ENCODE measurements at places on chromosomes 7 and 10.

- DNase-seq, result no peak
Observed at GRCh38 chr7:140197218-140197890, 20.6 kb upstream of the KDM7A start.

- DNase-seq, result no peak
Observed at GRCh38 chr7:84230491-84230890, 35.9 kb upstream of the SEMA3A start.

GRCh38 chr10:104067525-104067924 is 18.2 kb downstream of the COL17A1 start:
- no peak for DNase-seq

GRCh38 chr7:6655636-6656385 is 18.7 kb downstream of the ZNF316 start:
- DNase-seq, result no peak

DNA sequence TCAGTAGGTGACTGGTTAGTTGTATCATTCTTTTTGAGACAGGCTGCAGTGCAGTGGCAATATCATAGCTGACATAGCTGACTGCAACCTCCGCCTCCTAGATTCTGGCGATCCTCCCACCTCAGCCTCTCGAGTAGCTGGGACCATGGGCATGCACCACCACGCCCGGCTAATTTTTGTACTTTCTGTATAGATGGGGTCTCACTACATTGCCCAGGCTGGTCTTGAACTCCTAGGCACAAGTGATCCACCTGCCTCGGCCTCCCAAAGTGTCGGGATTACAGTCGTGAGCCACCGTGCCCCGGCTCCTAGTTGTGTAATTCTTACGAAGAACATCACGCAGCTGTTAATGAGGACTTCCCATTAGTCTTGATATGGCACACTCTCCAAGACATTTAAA is 123.4 kb upstream of the VKORC1L1 start:
- no peak for DNase-seq

DNA sequence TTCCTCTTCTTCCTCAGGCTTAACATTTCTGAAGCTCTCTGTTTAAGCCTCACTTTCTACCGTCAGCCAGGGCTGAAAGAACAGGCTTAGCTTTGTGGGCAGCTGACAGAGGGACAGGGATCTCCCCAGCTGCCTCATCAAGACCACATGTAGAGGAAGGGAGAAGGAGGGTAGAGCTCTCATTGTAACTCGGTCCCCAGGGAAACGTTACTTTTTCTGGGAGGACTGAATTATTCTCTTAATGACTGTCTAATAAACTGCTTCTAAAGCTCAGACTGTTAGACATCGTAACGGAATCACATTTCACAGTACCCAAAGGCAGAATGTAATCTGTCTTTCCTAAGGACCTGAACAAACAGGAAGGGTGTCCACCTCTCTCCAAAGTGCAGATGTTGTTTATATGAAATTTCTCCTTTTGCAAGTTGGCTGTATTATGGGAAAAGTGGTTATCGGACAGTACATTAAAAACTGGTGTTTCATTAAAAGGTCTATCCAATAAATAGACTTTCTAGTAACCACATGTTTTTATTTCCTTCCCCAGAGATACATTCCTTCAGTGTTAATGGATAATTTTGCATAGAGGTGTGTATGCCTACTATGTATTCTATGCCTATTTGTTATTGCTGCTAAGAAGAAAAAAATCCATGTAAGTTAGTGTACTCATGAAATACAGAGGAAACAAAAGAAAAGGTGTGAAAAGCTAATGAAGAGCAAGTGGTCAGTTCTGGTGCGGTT is 144.2 kb downstream of the CTTNBP2 start:
- DNase-seq, result no peak

DNA sequence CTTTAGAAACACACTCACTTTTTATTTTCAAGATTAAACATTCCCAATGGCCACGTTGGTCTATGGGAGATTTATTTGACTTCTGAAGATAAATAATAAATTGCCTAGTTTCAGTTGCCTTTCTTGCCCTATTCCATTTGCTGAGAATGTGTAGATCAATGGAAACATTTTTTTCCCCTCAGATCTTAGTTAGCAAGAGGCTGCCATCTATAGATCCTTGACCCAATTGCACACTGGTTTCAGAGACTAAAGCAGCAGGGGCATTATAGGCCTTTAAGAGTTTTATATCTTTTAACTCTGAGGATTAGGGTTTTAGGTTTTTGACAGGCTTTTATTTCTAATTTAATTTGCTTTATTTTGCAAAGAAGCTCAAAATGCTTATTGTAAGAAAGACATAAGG is 163.2 kb upstream of the GPR26 start:
- DNase-seq, result no peak

DNA sequence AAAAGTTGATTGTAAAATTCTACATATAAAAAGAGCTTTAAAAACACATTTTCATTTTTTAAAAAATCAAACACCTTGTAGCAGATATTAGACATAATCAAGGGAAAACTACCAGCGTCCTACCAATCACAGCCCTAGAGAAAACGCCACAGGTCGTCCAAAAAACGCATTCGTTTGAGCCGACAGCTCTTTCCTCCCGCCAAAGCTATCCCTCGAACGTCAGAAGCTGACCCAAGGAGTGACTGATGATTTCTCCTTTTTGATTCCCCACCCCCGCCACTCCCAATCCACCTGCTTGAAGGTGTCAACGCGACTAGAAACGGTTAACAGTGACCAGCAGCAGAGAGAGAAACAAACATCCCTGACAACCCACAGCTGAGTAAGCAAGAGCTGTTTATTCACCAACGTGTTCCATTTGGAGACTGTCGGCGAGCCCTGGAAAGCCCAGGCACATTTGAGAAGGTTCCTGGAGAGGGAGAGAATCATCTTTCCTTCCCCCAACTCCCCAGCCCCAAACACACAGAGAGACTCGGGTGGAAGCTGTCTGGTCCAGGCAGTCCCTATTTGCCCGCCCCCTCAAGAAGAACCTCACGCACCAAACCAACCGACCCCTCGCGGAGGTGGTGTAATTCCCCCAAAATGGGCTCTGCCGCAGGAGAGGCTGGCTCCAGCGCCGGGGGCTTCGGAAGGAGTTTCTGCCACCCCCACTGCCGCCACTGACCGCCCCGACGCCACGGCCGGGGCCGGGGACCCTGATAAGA is 622 bp downstream of the CPEB3 start:
- peak; percentile 25 for DNase-seq

DNA sequence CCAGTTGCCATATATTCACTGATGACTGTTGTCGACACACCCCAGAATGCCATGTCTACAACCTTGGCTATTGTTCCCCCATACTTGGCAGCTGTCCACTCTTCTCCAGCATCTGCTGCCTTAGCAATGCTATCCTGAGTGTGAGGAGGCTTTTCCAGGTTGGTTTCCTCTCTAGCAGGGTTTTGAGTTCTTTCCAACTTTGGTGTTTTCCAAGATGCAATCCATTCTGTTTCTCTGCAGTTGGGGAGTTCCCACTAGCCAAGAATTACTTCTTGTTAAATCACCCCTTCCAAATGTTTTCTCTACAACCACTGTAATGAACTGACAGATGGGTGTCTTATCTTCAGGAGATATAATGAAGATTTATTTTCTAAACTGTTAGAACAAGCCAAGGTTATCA is 617.4 kb downstream of the CCSER2 start:
- no peak for DNase-seq

- no peak for DNase-seq
Observed at GRCh38 chr10:17802976-17803375, 6.2 kb upstream of the MRC1 start.

- DNase-seq, result no peak
Observed at GRCh38 chr7:99290980-99291607, 18.5 kb downstream of the MYH16 start.

- DNase-seq, result no peak
Observed at GRCh38 chr7:98213296-98213887, 2.2 kb downstream of the BHLHA15 start.

- DNase-seq, result no peak
Observed at GRCh38 chr7:151405056-151405455, 4.8 kb downstream of the WDR86 start.

GRCh38 chr7:66583490-66584110 is 45.1 kb upstream of the KCTD7 start:
- DNase-seq, result no peak

DNA sequence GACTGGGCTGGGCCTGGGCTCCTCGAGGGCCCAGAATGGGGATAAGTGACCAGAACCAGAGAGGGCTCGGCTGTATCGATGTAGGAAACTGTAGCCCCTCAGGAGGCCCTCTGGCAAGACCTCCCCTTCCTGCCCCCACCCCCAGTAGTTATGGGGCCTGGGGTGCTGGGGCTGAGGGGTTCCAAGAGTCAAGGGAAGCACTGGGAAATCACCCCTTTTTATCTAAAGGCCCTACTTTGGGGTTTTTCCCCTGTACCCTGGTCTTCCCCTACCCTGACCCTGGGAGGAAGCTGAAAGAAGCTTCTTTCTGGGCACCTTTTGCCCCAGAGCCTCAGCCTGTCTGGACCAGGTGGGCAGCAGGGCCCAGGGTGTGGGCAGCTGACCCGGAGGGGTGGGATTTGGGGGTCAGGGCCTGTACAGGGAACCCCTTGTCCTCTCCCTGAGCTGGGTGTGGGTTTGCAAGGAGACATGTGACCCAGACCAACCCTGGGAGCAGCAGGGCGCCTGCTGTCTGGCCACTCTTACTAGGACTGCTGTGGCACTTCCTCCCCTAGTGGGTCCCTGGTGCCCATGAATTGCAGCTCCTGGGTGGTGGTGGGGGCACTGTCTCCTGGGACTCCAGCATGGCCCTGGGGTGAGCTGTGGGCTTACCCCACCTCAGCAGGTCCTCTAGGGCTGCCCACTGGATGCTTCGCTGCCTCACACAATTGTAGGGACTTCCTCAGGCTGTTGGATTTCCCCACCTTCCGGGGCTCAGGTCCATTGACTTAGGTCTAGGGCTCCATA is 1.5 kb downstream of the IRF5 start:
- no peak for DNase-seq

DNA sequence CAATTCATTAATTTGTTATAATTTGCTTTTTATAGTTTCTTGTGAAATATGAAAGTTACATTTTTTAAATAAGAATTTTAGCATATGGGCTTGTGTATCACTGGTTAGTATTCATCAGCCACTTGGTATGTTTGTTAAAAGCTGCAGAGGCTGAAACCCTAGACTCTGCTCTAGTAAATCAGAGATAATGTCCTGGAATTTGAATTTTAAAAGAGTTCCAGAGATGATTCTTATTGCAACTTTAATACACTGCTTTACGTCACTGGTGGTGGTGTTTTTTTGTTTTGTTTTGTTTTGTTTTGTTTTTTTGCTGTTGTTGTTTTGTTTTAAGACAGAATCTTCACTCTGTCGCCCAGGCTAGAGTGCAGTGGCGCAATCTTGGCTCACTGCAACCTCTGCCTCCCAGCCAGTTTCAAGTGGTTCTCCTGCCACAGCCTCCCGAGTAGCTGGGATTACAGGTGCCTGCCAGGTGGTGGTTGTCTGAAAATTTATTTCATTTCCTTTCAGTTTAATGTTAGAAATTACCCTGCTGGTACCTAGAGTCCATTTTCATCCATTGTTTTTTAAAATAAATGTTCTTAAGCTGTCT is 43.8 kb downstream of the PTPN12 start:
- no peak for DNase-seq

DNA sequence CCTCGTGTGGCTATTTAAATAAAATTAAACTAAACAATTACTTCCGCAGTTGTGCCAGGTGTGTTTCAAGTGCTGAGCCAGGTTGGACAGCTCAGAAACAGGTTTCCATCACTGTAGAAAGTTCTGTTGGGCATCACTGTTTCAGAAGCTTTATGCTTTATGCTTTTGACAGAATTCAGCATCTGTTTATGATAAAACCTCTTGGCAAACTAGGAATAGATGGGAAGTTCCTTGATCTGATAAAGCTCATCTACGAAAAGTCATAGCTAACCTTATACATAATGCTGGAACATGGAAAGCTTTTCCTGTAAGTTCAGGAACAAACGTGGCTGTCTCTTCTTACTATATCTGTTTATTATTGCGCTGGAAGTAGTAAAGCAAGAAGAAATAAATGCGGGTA is 143.4 kb downstream of the DOCK1 start:
- DNase-seq, result no peak

- DNase-seq, result no peak
Observed at GRCh38 chr10:118790058-118790457, 35.3 kb upstream of the CACUL1 start.

DNA sequence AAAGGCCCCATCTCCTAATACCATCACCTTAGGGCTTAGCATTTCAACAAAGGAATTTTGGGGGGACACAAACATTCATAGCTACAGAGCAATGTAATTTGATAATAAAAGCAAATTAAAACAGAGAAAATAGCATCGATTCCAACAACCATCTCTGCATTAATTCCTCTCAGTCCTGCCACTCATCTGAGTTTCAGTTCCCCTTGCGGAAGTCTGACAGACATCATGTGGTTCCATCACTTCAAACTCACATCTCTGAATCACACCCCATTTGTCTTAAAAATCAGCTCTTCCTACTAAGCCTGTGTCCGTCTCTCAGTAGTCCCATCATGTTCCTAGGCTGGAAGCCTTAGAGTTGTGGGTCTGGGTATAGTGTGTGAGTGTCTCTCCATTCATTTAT is 3.6 kb downstream of the ADCK2 start:
- no peak for DNase-seq

- no peak for DNase-seq
Observed at GRCh38 chr7:137625197-137625596, 221.6 kb downstream of the DGKI start.

GRCh38 chr7:10106609-10107008 is 867.1 kb upstream of the PHF14 start:
- no peak for DNase-seq

GRCh38 chr7:2461268-2462026 is 14.8 kb downstream of the GRIFIN start:
- no peak for DNase-seq

DNA sequence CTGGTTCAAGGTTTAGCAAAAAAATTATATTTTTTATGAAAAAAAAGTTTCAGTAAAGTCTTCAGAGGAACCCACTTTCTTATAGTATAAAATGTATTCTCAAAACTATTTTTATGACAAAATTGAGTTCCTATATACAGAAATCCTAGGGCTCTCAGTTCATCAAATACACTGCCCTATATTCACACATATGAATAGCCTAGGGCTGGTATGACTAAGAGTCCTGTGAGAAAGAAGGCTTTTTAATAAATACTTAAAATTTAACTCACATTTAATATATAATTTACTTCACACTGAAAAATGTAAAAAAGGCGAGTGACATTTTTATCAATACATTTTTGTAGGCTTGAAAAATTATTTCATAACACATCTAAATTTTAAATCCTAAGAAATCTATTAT is 16.6 kb downstream of the CHCHD3 start:
- DNase-seq, result no peak

GRCh38 chr10:22557321-22557720 is 157.1 kb downstream of the PIP4K2A start:
- DNase-seq, result no peak
